ENCODE measurements at places on chromosomes 4 and X.

- no peak for DNase-seq
Observed at GRCh38 chr4:73705056-73705432, 35.3 kb upstream of the CXCL8 start.

GRCh38 chr4:188370777-188371176, 231.5 kb downstream of the TRIML1 start:
- no peak for DNase-seq

GRCh38 chr4:73036123-73036522, 33.4 kb downstream of the COX18 start:
- DNase-seq, result no peak

- DNase-seq, result peak; percentile 46
Observed at GRCh38 chr4:169664615-169665014, 44.2 kb downstream of the CLCN3 start.

GRCh38 chr4:183011213-183011907, 87.7 kb upstream of the WWC2 start:
- no peak for DNase-seq

GRCh38 chrX:7027071-7027470, 120.4 kb upstream of the STS start:
- peak; percentile 18 for DNase-seq

GRCh38 chr4:130808492-130808891, 1712.5 kb downstream of the C4orf33 start:
- DNase-seq, result peak; percentile 15

GRCh38 chr4:108425988-108426387, 194.4 kb upstream of the RPL34 start:
- no peak for DNase-seq

GRCh38 chr4:140819610-140820009, 63.4 kb upstream of the TBC1D9 start:
- no peak for DNase-seq

GRCh38 chr4:107349732-107350131, 313.6 kb upstream of the DKK2 start:
- no peak for DNase-seq

DNA sequence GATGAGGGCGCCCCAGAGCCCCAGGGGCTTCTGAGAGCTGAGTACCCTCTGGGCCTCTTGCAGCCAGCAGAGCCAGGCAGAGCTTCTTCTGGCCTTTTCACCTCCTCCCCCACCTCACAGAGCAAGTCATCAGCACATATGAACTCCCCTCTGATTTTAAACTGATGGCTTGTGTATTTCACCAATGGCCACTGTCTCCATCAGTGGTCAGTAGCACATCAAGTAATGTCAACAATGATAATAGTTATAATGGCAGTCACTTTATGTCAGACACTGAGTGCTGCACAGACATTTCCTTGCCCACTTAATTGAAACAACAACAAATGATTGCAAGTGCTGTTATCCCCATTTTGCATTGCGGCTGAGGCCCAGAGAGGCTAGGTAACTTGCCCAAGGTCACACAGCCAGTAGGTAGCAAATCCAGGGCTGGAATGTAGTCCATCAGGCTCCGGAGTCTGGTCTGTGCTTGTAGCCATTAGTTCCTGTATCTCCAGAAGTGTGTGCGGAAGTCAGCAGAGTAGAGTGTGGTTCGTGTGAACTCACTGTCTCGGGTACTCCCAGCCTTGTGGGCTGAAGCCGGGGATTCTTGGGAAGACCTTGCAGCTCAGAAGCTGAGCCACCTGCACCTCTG, 3.0 kb downstream of the ATP2B3 start:
- DNase-seq, result no peak

- DNase-seq, result no peak
Observed at GRCh38 chr4:164930647-164931046, 46.8 kb downstream of the TRIM61 start.

GRCh38 chr4:151052785-151053184, 37.7 kb upstream of the LRBA start:
- DNase-seq, result no peak

GRCh38 chr4:27594922-27595321, 734.3 kb downstream of the STIM2 start:
- peak; percentile 88 for DNase-seq

DNA sequence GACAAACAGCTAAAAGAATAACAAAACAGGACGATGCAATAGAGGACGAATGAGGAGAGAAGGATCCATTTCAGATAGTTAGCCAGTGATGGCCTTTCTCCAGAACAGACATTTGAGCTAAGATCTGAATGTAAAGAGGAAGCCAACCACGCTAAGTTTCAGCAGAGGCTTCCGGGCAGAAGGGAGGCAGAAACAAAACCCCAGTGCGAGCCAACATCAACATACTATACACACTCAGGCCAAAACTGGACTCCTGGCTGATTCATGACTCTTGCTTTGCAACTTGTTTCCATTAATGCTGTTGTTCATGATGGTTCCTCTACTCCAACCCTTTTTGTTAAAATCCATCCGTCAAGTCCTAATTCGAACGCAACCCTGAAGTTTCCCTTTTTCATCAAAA, 730.3 kb downstream of the TRIML1 start:
- no peak for DNase-seq

DNA sequence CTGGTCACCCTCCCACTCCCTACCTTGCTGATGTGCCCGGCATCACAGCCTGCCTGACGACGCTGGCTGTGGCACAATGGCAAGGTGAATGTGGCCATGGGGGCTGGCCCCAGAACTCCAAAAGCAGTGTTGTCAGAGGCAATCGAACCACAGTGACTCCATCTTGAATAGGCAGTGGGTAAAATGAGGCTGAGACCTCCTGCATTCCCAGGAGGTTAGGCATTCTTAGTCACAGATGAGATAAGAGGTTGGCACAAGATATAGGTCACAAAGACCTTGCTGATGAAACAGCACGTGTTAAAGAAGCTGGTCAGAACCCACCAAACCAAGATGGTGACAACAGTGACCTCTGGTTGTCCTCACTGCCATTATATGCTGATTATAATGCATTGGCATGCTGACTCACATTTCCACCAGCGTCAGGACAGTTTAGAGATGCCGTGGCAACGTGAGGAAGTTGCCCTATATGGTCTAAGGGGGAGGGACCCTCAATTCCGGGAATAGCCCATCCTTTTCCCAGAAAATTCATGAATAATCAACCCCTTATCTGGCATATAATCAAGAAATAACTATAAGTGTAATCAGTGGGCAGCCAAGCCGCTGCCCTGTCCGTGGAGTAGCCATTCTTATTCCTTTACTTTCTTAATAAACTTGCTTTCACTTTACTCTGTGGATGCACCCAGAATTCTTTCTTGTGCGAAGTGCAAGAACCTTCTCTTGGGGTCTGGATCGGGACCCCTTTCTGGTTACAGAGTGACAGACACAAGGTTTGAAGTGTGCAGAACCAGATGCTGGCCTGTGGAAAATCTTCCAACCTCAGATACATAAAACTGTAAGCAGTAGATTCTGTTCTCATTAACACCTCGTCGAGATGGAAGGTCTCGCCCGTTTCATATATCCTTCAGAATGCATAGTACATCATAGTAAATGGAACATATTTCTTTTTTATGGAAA, 26.8 kb upstream of the CLDN24 start:
- DNase-seq, result no peak

DNA sequence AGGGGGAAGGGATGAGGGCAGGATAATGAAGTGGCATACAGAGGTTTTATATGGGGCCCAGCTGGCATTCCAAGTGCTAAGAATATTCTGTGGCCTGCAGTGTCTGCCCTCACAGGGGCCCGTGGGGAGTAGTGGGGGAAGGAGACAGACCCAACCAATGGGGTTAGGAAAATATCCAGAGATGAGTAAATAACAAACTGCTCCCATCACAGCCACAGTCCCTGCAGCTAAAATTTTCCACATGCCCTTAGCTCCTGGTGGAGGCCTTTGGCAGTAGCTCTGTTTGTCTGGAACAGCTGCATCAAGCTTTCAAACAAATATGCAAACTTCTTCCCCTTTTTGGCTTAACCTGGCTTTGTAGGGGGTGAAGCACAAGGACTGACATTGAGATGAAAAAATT, 3.1 kb downstream of the SRPX2 start:
- no peak for DNase-seq

DNA sequence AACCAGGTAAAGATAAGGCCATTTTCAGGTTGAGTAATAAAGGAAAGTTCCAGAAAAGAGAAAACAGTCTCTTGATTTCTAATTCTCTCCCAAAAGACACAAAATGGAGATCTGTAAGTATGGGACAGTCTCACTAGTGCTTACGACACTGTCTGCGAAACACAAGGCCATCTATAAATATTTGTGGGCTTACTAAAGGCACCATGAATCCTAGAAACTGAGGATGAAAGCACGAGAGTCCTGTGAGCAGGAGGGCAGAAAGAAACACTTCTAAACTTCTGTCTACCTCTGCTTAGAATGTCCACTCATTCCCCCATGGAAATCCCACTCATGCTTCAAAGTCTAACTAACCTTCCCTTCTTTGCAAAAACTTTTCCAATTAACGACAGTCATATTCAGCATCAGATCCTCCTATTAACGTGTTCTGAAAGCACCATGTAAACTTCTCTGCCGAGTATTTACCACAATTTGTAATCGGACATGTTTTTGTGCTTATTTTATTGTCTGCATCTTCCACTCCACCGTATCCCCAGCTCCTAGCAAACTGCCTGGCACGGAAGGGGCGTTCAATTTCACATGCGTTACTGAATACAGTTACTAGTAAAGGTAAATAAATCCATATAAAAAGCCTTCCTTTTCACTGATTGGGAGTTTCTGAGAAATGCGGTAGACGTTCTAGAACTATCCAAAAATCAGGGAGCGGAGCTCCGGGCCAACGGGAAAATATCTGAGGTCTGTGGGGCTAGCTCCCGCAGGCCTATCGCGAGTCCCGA, 665 bp downstream of the PSMD10 start:
- no peak for DNase-seq

DNA sequence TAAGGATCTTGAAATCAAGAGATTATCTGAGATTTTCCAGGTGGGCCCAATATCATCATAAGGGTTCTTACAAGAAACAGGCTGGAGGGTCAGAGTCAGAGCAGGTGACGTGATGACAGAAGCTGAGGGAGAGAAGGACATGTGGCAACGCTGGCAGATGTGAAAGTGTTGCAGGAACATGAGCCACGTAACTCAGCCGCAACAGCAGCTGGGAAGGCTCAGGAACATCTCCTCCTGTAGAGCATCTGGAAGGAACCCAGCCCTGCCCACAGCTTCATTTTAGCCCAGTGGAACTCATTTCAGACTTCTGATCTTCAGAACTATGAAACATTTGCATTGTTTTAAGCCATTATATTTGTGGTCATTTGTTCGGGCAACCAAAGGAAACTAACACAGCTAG, 156.3 kb upstream of the VEGFC start:
- no peak for DNase-seq
